ENCODE measurements at places on chromosomes 12 and 14.

DNA sequence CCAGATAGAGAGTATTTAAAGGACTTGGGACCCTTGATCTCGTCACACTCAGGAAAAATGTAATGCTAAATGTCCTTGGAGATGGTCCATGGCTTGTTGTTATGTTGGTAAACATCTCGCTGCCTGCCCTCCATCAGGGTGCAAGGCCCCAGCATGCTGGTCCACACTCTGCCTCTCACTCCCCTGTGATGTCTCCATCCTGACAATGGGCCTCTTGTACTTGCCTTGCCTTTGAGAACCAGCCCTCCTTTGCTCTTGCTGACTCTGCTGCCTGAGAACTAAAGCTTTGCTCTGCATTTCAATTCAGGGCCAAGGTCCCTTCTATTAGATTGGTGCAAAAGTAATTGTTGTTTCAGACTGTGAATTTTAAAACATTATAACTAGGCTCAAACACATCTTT lies 131.0 kb upstream of the LMNTD1 start:
- no peak for DNase-seq

- DNase-seq, result no peak
These were observed 67.0 kb downstream of the C2CD5 start for GRCh38 chr12:22477166-22477893.

GRCh38 chr12:62622177-62622576 lies 155.6 kb downstream of the MON2 start:
- DNase-seq, result no peak

DNA sequence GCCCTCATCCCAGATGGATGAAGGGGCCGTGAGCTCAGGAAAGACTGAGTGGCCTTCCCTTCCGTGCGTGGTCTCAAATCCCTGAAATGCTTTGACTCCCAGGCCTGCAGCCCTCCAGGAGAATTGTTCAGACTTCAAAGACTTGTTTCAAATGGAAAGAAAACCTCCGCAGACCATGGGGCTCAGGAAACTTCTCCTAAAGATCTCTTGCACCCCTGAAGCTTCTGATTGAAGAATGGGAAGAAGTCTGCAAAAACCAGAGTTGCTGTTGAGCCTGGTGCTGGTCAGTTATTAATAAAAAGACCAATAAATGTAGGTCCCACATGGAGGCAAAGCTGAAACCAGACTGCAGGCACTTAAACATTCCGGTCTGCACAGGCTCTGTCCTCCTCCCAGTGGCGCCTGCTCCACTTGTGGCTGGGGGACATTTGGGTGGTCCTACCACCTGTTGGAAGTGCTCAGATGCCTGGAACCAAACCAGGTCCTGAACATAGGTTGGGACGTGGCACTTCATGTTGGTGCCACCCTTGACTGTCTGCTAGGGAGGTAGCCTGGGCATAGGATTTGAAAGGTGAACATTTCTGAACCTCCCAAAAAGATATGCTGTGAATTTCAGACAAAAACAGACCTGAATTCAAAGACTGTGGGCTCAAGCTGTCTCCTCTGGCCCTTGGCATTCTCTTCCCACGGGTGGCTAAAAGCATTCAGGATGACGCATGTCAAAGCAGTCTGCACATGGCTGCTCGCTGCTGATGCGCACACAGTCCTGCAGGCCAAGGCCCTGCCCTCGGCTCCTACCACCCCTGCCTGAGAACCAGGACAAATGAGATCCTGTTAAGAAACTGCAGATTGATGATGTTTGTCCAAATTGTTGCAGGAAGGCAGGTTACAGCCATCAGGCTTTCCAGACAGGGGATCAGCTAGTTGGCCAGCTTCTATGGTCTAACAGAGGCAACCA lies 36.2 kb upstream of the MEG3 start:
- no peak for DNase-seq

GRCh38 chr12:117832459-117833457 lies 136.0 kb downstream of the KSR2 start:
- DNase-seq, result no peak

GRCh38 chr14:64702493-64703394 lies 1.5 kb upstream of the PLEKHG3 start:
- DNase-seq, result no peak

- DNase-seq, result no peak
These were observed 66.4 kb upstream of the BDKRB2 start for GRCh38 chr14:96138241-96138640.

GRCh38 chr14:79420725-79421124 lies 790.6 kb downstream of the DIO2 start:
- no peak for DNase-seq

DNA sequence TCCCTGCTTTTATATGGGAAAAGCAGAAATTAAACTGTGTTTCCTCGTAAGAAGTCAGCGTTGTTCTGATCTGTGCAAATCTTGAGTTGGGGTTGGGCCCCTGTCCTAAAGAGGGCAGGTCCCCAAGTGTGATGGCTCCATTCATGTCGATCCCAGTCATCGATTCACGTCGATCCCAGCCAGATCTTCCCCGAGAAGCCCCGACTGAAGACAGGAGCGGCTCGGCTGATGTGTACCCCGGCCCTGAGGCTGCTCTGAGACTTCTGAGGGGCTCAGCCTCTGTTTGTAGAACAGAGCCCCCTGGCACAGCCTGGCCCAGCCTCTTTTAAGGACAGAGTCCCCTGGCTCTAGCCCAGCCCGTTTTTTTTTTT lies 9.3 kb downstream of the PGAM5 start:
- DNase-seq, result no peak

- DNase-seq, result no peak
These were observed 11.3 kb upstream of the FAM222A start for GRCh38 chr12:109702111-109702841.

- DNase-seq, result no peak
These were observed 14.4 kb downstream of the POLE2 start for GRCh38 chr14:49673586-49673985.

DNA sequence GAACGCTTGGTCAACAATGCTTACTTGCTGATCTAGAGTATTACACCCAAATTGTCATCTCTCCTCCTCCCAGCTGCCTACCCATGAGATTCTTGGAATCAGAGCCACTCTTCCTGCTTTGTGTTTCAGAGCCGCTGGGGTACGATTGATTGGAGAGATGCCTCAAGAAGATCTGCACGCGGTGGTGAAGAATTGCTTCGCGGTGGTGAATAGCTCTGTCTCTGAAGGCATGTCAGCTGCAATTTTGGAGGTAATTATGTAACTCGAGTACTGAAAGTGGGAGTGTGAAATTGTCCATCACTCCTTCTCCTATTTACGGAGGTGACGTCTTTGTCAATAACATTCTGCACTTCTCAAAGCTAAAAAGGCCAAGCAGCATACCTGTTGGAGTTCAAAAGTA lies 93.9 kb downstream of the GLT1D1 start:
- DNase-seq, result no peak

GRCh38 chr14:89417465-89418225 lies 612 bp upstream of the FOXN3 start:
- DNase-seq, result peak; percentile 38

- peak; percentile 94 for DNase-seq
These were observed 738 bp upstream of the ATP2B1 start for GRCh38 chr12:89709157-89709994.

DNA sequence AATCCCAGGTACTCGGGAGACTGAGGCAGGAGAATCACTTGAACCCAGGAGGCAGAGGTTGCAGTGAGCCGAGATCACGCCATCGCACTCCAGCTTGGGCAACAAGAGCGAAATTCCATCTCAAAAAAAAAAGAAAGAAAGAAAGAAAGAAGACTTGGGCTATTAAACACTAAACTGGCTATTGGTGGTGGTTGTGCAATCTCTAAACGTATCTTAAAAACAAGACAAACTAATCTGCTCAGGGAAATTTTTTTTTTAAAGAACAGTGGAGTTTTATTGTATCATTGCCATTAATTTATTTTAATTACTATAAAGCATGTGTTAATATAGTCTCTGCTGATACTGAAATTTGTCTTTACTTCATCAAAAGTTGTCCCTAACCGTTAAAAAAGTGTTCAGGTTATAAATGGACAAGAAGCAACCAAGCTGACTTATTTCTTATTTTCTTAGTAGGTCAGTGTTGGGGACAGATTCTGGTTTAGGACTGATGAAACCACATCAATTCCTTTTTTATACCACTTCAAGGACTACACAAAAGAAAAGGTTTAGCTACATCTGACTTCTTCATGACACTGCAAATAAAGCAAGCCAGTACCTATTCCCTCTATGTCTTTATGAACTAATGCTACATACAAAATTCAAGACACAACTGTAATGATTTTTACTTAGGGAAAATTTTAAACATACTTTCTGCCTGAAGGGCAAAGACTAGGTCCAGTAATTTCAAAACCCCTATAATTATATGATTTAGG lies 68.7 kb upstream of the KRAS start:
- DNase-seq, result no peak

DNA sequence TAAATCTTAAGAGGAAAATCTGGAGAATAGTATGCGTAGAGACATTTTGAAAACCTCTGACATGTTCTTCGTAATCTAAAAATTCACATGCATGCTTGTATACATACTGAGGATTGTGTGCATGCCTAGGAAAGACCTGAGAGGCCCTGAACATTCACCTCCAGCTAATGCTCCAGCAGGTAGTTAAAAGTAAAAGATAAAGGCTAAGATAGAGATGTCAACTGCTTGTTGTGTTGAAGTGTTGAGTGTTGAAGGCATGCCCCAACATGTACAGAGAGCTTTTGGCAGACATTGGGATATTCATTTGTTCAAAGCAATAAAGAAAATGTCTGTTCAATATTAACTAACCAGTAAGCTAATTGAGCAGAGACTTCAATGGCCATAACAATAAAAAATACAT lies 118.6 kb upstream of the SYT1 start:
- DNase-seq, result no peak

GRCh38 chr12:110247340-110248095 lies 33.5 kb upstream of the ATP2A2 start:
- DNase-seq, result no peak

GRCh38 chr12:64673490-64674169 lies 63.3 kb downstream of the RASSF3 start:
- DNase-seq, result no peak

DNA sequence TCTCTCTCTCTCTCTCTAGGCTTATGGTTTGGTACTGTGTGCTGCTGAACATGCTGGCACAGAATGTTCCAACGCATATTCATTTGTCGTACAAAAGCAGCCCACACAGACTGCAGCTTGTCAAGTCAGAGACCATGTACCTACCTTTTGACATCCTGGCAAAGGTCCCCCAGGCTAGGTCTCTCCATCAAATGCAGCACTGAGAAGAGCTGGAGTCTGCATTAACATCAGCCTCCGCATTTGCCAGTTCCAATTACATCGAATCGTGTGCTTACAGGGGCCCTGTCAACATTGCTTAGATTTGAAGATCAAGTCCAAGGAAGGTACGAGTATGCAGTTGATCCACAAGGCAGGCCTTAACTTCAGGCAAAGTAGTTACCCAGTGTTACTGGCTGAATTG lies 47.9 kb downstream of the GPR135 start:
- no peak for DNase-seq

- DNase-seq, result no peak
These were observed 10.3 kb downstream of the DCP1B start for GRCh38 chr12:1993871-1994371.

DNA sequence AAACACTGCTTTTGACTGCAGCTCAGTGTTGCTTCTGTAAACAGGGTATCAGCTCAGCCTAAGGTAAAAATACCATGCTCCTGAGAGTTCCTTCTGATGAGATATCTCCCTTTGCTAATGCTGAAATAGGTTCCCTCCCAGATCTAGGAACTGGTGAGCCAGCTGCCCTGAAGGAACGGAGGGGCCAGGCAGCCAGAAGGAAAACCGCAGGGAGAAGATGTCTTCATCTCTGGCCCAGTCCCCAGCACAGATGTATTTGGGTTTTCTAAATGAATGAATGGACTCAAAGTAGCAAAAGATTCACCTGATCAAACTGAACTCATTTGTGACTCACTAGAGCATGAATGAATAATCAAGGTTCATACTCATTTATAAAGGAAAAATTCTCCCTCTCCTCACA lies 247.8 kb downstream of the MSRB3 start:
- DNase-seq, result no peak

- no peak for DNase-seq
These were observed at the start of gene SMOC1 for GRCh38 chr14:69879175-69880043. Gene SMOC1 (plus strand): TSS chr14:69879416. CDS start chr14:69879679, 263 bp downstream.

DNA sequence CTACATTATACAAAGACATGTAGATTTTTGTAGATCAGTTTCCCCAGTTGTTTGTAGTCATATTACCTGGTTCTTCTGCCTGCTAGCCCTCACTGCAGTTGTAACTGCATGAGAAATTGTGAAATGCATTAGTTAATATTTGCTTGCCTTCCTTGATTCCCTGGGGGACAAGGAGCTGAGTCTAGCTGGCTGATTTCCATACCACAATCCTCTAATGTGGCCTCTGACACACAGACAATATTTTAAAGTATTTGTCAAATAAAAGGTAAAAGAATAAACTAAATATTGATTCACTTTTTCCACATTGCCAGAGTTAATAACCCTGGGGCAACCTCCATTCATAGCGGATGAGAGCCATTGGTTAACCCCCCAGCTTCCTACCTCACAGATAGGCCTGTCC lies 128.8 kb upstream of the TMEM132C start:
- DNase-seq, result no peak

DNA sequence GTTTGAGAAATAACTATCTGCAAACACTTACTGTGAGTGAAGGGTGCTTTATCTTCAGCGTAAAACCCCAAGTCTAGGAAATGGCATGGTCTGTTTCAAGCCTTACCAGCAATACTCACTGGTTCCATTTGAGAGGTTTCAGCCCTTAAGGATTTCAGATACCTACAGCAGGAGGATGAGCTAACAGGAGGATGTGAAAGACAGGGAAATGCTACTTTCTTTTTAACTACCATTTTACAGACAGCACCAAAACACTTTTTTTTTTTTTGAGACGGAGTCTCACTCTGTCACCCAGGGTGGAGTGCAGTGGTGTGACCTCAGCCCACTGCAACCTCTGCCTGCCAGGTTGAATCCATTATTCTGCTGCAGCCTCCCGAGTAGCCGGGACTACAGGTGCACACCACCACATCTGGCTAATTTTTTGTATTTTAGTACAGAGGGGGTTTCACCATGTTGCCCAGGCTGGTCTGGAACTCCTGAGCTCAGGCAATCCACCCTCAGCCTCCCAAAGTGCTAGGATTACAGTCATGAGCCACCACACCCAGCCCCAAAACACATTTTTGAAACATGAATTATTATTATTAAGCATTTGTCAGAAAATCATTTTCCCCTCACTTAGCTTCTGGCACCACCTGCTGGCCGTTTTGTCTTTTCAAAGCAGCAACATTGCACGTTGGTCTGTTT lies 4.6 kb downstream of the MTRFR start:
- no peak for DNase-seq

DNA sequence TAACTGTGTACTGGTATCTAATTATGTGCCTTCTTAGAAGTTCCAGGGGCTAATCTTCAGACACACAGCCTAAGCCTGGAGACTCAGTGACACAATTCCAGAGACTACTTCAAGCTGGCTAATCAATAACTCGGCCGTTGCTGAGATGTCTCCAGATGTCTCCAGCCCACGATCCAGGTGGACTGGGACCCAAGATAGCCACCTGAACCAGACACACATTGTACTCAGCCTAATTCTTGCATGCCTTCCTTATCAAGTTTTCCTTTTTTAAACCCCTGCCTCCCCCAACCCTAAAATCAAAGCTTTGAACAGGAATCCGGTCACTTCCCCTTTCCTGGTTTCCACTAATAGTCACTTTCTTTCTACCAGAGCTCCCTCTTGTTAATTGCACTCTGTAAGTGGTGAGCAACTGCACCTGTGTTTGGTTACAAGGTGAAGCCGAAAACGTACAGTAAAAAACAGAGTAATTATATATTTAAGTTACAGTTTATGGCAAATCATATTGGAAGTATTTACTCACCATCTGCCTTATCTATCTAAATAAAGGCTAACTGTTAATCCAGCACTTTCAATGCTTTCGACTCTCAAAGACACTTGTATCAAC lies 39.8 kb upstream of the PTGDR start:
- no peak for DNase-seq

GRCh38 chr14:20179218-20179617 lies 11.5 kb upstream of the OR11G2 start:
- no peak for DNase-seq

Measured in activated naive CD4-positive, alpha-beta T cell (primary cell).